ENCODE measurements at places on chromosomes 3 and 15.

DNA sequence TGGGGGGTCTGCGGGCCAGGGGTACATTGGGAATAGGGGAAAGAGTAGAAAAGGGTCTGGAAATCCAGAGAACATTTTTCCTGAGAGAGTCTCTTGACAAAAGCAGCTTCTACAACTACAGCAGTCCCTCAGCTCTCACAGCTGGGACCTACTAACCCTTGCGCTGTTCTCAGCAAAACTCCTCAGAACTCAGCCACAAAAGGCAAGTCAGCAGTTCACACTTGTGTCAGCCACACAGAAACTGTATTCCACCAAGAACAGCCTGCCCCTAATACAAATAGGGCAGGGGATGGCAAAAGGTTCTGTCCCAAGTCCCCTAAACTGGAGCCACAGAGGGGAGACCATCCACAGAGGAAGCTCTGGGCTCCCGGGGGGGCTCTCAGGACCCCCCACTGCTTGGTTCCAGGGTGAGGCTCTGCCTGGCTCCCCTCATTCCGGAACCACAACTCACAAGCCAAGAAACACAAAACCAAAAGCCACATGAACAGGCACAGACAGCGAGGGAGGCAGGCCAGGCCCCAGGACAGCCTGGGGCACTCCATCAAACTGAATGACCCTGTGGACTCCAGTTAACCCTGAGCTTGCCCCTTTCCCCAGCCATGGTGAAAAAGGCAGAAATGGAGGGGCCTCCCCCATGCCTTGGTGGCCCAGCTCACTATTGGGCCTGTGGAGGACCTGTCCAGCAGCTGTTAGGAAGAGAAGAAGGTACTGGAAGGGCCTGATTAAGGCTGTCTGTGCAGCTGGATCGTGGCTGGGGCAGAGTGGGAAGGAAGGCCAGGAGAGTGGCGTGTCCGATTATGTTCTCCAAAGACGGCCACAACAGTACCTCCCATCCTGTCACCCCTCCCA, 162.0 kb downstream of the CHSY1 start:
- no peak for DNase-seq

DNA sequence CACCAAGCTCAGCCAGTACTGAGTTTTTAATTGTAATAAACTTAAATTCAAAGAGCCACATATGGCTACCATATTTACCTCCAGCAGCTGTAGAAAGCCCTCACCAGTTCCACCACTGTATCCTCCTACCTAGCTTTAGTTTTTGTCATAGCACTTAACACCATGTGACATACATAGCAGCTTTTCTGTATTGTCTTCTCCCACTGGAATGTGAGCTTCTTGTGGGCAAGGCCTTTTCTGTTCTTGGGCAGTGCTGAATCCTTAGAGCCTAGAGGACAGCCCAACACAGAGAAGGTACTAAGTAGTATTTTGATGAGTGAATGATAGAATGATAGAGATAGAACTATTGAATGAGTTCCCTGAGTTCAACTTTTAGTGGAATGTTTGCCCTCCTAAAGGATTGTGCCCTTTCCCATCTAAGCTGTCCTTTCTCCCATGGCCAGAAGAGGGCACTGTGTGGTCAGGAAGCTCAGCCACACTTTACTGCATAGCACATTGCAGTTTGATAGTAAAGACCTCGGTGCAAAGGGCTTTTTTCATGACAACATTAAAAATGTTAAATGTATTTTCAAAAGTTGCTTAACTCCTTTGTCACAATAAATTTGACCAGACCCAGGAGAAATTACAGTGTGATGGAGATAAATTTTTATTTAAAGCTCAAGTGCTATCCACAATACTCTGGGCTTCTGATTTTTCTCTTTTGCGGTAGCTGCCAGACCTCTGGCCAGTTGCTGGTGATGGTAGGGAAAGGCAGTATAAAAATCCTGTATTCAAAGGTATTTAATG, 115.8 kb downstream of the GHSR start:
- peak; percentile 50 for DNase-seq

GRCh38 chr3:32758375-32758753, 59.4 kb upstream of the TRIM71 start:
- no peak for DNase-seq

- DNase-seq = peak; percentile 15
Observed at GRCh38 chr15:73800662-73801345, 47.7 kb upstream of the INSYN1 start.

GRCh38 chr3:139182143-139182542, 137.5 kb upstream of the PRR23C start:
- no peak for DNase-seq

- DNase-seq = no peak
Observed at GRCh38 chr3:31861826-31862225, 119.2 kb downstream of the OSBPL10 start.
